Thoracic aorta (tissue), 2 donors: ENCODE measurements at places on chromosomes 12 and 14. TPM values are rescaled to one million over a fixed set of nuclear protein-coding genes. Genes with fewer than 3 reads are reported as not detected.

- no peak overlapping the region for H3K4me3 ChIP-seq
- no peak overlapping the region for H3K27ac ChIP-seq
- H3K36me3 ChIP-seq, result peaks cover 56% of the 10 kb centered on the region
- no peaks in the 10 kb centered on the region for H3K27me3 ChIP-seq
- no peak for DNase-seq
- peaks cover 2% of the 10 kb centered on the region for H3K4me1 ChIP-seq
Observed at GRCh38 chr12:56110571-56110970, 5.9 kb upstream of the RPL41 start.

DNA sequence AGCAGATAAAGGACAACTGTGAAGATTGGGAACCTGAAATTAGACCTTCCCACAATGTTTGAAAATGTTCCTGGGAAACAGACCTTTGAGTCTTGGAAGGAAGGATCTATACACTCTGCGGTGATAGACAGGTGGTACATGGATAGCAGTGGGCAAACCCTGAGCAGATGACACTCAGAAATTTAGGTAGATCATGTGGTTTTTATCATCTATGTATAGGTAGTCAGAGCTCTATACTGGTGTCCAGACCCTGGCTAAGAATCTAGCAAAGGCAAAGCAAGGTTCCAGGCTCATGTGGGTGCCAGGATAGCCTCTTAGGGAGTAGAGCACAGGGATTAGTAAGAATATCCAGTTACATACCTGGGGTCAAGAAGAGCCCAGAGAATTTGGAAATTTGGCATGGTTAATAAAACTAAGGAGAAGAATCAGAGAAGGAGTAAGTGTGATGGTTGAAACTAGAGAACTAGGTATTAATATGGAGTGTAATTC, 331.2 kb upstream of the FBXO33 start:
- DNase-seq, result no peak
- no peaks in the 10 kb centered on the region for H3K27me3 ChIP-seq

- H3K4me3 ChIP-seq, result no peak overlapping the region
- DNase-seq, result no peak
- H3K4me1 ChIP-seq, result peaks cover 3% of the 10 kb centered on the region
- peaks cover 10% of the 10 kb centered on the region for H3K36me3 ChIP-seq
Observed at GRCh38 chr12:62582065-62582366, 115.4 kb downstream of the MON2 start.

Gene CCDC184
- 5.6 TPM for total RNA-seq

DNA sequence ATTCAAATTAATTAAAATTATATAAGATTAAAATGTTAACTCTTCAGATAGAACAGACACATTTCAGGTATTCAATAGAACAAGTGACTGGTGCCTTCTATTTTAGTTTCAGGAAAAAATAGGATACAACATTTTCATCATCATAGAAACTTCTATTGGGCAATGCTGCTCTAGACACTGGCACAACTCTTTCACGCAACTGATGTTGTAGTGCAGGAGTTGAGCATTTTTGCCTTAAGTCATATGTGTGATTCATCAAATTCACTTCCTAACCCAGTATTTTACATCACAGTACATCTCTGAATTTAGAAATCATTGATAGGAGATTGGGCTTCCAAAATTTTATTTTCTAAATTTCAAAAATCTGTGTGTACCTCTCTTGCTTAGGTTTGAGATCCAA, 215.4 kb upstream of the DIO2 start:
- no peak overlapping the region for H3K27ac ChIP-seq
- no peaks in the 10 kb centered on the region for H3K4me1 ChIP-seq
- no peak overlapping the region for H3K4me3 ChIP-seq
- no peaks in the 10 kb centered on the region for H3K36me3 ChIP-seq
- no peaks in the 10 kb centered on the region for H3K27me3 ChIP-seq

- H3K27ac ChIP-seq, result no peak overlapping the region
- no peak overlapping the region for H3K4me3 ChIP-seq
- no peaks in the 10 kb centered on the region for H3K27me3 ChIP-seq
- no peaks in the 10 kb centered on the region for H3K36me3 ChIP-seq
Observed at GRCh38 chr12:77218278-77218677, 152.9 kb upstream of the E2F7 start.

GRCh38 chr12:14920475-14921126, 17.7 kb downstream of the ERP27 start:
- no peak overlapping the region for H3K4me3 ChIP-seq
- H3K27me3 ChIP-seq, result no peaks in the 10 kb centered on the region
- H3K4me1 ChIP-seq, result no peaks in the 10 kb centered on the region
- H3K36me3 ChIP-seq, result no peaks in the 10 kb centered on the region

- H3K4me1 ChIP-seq, result peaks cover 22% of the 10 kb centered on the region
- no peaks in the 10 kb centered on the region for H3K36me3 ChIP-seq
- peak overlapping the region; percentile 10 for H3K27ac ChIP-seq
- no peak for DNase-seq
- H3K27me3 ChIP-seq, result no peaks in the 10 kb centered on the region
Observed at GRCh38 chr12:105773471-105773870, 365.3 kb downstream of the NUAK1 start.

Gene BHLHE41
- total RNA-seq, result 7.5 TPM

- no peak overlapping the region for H3K4me3 ChIP-seq
- H3K27me3 ChIP-seq, result no peaks in the 10 kb centered on the region
- no peak overlapping the region for H3K27ac ChIP-seq
Observed at GRCh38 chr12:128840862-128841468, 12.3 kb upstream of the GLT1D1 start.

- H3K4me3 ChIP-seq, result no peak overlapping the region
- no peak overlapping the region for H3K27ac ChIP-seq
- H3K27me3 ChIP-seq, result no peaks in the 10 kb centered on the region
- H3K4me1 ChIP-seq, result no peaks in the 10 kb centered on the region
- DNase-seq, result no peak
Observed at GRCh38 chr12:47980779-47981495, 17.5 kb downstream of the TMEM106C start.

DNA sequence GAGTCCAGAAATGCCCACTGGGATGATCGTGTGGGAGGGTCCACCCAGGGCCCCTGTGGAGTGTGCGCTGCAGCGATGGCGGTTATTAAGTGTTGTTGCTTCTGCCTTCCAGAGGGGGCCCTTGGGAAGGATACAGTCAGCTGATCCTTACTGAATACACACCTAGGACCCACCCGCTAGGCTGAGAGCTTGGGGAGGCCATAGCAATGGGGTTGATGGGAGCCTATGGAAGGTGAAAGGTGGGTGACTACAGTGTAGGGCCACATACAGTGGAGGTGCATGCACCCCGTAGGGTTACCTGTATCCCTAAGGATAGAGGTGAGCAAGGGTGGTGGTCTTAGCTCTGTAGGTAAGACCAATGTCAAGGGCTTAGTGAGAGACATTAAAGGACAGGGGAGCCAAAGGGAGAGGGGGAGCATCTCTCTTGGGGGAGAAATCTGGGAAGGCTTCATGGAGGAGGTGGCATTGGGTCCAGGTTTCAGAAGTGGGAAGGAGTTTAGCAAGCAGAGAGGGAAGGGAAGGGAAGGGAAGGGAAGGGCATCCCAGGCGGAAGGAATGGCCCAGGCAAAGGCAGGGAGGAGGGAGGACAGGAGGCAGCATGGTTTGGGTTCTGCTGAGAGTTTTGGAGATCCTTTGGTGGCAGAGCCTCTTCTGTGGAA, 73.1 kb upstream of the RIN3 start:
- H3K27ac ChIP-seq, result no peak overlapping the region
- no peaks in the 10 kb centered on the region for H3K27me3 ChIP-seq
- no peak overlapping the region for H3K4me3 ChIP-seq
- no peak for DNase-seq

Gene CMKLR1
- 73.8 TPM for total RNA-seq

- H3K36me3 ChIP-seq, result no peaks in the 10 kb centered on the region
- peak overlapping the region; percentile 47 for H3K27ac ChIP-seq
- no peaks in the 10 kb centered on the region for H3K27me3 ChIP-seq
- DNase-seq, result no peak
- no peak overlapping the region for H3K4me3 ChIP-seq
- H3K4me1 ChIP-seq, result peaks cover 38% of the 10 kb centered on the region
Observed at GRCh38 chr12:116148844-116149243, 128.6 kb downstream of the MED13L start.

DNA sequence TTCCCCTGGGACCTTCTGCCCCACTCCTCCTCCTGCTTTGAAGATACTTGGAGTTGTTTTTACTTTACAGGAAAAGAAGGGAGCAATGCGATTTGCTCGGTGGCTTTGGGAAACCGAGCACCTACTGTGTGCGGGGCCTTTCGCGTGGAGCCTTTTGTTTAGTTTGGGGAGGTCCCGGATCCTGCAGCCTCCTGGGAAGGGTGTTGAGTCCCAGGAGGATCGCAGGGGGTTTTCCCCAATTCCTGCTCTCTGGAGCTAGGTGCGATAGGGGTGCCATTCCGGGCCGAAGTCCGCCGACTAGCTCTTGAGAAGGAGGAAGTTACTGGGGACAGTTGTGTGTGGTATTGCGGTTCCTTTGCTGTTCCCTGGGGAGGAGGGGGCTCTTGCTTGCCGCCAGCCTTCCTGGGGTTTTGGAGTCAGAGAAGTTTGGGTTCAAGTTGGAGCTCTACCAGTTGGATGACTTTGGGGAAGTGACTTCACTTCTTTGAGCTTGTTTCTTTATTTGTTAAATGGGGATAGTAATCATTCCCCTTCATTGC, 1.1 kb downstream of the BRI3BP start:
- DNase-seq, result no peak
- H3K27ac ChIP-seq, result no peak overlapping the region
- H3K4me1 ChIP-seq, result no peaks in the 10 kb centered on the region
- H3K27me3 ChIP-seq, result no peaks in the 10 kb centered on the region

DNA sequence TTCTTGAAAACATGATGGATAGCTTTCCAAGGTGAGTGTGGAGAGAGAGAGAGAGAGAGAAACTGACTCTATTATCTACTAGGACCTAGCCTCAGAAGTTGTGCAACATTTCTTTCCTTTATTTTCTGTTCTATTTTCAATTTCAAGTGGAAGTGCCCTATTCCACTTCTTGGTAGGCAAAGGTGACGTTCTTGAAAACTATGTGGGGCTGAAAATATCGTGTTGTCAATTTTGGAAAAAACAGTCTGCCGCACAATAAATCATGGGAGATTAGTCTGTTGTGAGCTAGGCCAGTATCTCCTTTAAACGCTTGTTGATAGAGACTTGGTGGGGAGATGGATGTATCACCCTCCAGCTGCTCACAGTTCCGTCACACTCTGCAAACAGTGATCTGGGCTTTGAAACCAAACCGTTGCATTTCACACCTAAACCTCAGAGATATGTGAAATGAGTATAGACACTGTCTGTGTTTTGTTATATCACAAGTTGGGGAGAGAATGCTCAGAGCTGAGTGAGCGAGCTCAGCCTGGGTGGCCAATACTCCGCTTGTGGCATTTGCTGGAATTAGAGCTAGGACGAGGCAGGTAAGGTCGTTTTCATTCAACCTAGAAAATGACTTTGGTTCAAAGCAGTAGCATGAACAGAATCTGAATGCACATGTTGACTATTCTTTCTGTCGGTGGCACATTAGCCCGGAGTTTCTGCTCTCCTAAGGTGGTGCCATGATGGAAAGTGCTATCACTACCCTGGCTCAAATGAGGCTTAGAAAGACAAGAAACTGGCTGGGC, 75.1 kb upstream of the ST8SIA1 start:
- H3K27me3 ChIP-seq, result no peaks in the 10 kb centered on the region
- DNase-seq, result no peak
- H3K27ac ChIP-seq, result no peak overlapping the region
- no peaks in the 10 kb centered on the region for H3K4me1 ChIP-seq
- H3K36me3 ChIP-seq, result no peaks in the 10 kb centered on the region

Gene CPNE6
- 1.3 TPM for total RNA-seq

Gene DTX1
- 1.3 TPM for total RNA-seq

- no peaks in the 10 kb centered on the region for H3K27me3 ChIP-seq
- no peak overlapping the region for H3K27ac ChIP-seq
- H3K36me3 ChIP-seq, result no peaks in the 10 kb centered on the region
- no peaks in the 10 kb centered on the region for H3K4me1 ChIP-seq
- no peak overlapping the region for H3K4me3 ChIP-seq
Observed at GRCh38 chr12:64944966-64945365, 120.5 kb downstream of the TBC1D30 start.

DNA sequence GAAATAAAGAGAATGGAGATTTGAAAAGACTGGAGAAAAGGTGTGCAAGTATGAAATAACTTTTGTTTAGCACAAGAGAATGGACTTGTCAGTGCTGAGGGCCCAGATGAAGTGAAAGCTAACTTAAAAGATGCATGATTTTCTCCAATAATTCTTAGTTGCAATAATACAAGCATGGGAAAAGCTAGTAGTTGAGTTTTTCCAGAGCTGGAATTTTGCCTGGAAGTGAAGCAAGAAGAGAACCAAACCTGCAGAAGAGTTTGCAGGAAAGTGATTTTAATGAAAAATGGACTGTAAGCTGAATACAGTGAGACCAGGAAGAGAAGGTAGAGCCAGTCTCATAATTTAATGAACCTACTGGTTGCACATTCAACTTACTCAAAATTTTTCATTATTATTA, 69.3 kb upstream of the FSCB start:
- no peaks in the 10 kb centered on the region for H3K27me3 ChIP-seq
- H3K4me3 ChIP-seq, result no peak overlapping the region
- no peak overlapping the region for H3K27ac ChIP-seq
- no peaks in the 10 kb centered on the region for H3K4me1 ChIP-seq
- DNase-seq, result no peak
- no peaks in the 10 kb centered on the region for H3K36me3 ChIP-seq

Gene TAS2R20
- total RNA-seq, result 1.8 TPM

GRCh38 chr12:27852742-27853141, 72.7 kb upstream of the MANSC4 start:
- no peak overlapping the region for H3K4me3 ChIP-seq
- no peaks in the 10 kb centered on the region for H3K36me3 ChIP-seq
- H3K27me3 ChIP-seq, result no peaks in the 10 kb centered on the region
- no peak overlapping the region for H3K27ac ChIP-seq

Gene P3H3
- 66.1 TPM for total RNA-seq

DNA sequence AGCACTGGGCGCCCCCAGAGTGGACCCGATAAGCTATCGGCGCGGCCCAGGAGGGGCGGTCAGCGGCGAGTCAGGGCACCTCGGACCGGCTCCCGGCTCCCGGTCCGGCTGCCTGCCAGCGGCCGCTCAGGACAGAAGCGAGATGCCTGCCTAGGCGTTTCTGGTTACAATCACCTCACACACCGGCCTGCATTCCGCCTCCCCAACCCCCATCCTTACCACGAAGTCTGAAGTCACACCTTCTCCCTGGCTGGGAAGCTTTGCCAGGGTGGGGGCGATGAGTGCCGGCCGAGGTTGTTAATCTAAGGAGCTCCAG, 42.6 kb upstream of the TBX5 start:
- H3K27ac ChIP-seq, result no peak overlapping the region
- peaks cover 14% of the 10 kb centered on the region for H3K27me3 ChIP-seq
- DNase-seq, result no peak
- no peaks in the 10 kb centered on the region for H3K36me3 ChIP-seq

Gene COA8
- 8.0 TPM for total RNA-seq

Gene LRFN5
- 4.7 TPM for total RNA-seq

Gene BTBD6
- total RNA-seq, result 45.9 TPM

Gene IL23A
- not detected for total RNA-seq

- peaks cover 9% of the 10 kb centered on the region for H3K36me3 ChIP-seq
- peaks cover 28% of the 10 kb centered on the region for H3K4me1 ChIP-seq
- peak overlapping the region; percentile 78 for H3K4me3 ChIP-seq
- H3K27ac ChIP-seq, result peak overlapping the region; percentile 54
Observed at GRCh38 chr12:107760207-107760808, 629 bp downstream of the PRDM4 start.
